ENCODE measurements at places on chromosomes 16 and 17.

- peak; percentile 64 for DNase-seq
These were observed 5.0 kb upstream of the ADGRG1 start for GRCh38 chr16:57623251-57624043.

DNA sequence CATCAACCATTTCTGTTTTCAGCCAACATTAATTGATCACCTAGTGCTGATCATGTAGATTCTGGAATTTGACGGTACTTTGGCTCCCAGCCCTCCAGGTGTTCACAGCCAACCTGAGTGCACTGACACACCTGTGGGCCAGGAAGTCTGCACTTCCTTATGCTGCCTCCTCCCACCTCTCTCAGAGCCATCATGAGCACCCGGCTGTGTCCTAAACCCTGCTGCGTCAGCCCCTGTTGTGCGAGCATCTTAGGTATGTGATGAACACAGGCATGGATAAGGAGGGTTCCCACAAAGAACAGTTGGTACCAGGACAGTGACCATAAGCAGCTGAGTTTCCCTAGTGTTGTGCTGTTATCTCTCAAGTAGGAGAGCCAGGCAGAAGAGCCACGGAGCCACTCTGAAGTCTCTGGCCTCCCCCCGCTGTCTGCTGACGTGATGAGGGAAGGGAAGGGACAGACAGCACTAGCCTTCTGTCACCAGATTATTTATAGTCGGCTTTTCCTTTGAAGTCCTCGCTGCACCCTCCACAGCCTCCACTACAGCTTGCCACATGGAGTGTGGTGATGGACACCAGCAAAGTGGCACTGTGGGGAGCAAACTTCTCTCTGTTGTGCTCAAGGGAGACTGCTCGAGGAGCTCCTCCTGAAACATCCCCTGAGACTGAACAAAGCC, 162.8 kb upstream of the ANKFN1 start:
- DNase-seq = no peak

DNA sequence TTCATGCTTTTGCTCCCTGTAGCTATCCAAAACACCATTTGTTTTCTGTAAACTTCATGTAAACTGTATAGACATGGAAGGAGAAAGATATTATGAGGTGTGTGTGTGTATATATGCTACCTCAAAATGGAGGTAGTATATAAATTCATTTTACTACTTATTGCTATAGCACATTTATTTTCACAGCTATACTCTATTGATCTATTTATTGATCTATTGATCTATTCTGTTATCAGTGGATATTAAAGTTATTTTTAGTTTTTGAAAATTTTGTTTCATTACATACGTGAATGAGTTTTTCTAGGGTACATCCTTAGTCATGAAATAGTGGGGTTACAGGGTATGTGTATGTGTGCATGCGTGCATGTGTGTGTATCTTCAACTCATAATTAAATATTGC, 15.5 kb downstream of the ZNRF1 start:
- DNase-seq = no peak

GRCh38 chr16:56610017-56610608, 1.7 kb downstream of the MT2A start:
- peak; percentile 89 for DNase-seq

DNA sequence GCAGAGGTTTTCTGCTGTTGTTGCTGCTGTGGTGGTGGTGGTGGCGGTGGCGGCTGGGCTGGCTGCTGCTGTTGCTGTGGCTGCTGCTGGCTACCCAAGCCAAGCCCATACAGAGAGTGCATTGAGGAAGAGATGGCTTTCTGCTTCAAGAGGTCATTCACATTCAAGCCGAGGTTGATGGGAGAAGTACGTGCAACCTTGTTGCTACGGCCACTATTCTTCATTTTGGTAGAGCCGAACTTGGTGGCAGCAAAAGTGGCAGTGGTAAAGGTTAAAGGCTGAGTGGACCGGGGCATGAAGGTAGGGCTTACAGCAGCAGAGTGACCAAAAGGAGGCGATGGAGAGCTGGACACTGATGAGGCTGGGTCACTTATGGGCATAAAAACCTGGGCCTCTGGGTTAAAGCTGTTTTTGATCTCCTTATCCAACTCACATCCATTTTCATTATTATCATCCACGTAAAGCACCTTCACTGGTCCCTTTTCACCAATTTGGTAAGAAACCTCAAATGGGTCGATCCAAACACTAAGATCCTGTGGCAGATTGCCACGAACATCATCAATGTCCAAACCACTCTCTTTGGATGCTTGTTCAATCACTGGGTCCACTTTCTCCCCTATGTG, 2.8 kb downstream of the TOB1 start:
- DNase-seq = peak; percentile 43

DNA sequence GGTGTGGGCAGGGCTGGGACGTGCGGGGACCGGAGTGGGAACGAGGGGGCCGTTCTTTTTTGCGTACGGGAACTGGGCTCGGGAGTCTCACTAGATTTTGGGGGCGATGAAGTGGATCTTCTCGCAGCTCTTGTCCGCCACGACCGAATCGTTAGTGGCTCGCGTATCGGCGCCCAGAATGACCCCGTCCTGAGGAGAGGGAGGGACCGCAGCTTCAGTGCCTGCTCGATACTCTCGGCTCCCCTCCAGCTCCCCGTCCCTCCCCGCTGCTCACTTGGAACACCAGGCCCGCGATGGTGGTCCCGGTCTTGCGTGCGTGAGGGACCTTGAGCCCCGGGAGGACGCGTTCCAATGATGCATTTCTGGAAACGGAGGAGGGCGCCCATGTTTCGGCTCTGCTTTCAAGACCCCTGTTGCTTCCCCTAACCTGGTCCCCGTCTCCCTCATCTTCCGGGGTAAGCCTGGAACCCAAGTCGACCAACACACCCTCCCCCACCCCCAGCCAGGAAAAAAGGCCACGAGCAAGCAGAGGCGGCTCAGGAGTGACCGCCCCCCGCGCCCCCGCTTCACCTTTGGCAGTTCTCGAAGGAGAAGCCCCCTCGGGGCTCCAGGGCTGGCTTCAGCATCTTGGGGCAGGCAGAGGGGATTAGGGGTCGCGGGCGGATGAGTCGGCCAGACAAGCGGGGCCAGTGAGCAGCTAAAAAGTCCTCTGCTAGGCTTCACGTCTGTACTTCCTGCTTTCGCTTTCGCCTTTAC, at the start of gene PSMB10:
Gene PSMB10, minus strand, starts transcription at position 727 of the 756 bp plus-strand sequence. Its CDS starts 101 bp downstream, at position 626.
- DNase-seq = peak; percentile 86

DNA sequence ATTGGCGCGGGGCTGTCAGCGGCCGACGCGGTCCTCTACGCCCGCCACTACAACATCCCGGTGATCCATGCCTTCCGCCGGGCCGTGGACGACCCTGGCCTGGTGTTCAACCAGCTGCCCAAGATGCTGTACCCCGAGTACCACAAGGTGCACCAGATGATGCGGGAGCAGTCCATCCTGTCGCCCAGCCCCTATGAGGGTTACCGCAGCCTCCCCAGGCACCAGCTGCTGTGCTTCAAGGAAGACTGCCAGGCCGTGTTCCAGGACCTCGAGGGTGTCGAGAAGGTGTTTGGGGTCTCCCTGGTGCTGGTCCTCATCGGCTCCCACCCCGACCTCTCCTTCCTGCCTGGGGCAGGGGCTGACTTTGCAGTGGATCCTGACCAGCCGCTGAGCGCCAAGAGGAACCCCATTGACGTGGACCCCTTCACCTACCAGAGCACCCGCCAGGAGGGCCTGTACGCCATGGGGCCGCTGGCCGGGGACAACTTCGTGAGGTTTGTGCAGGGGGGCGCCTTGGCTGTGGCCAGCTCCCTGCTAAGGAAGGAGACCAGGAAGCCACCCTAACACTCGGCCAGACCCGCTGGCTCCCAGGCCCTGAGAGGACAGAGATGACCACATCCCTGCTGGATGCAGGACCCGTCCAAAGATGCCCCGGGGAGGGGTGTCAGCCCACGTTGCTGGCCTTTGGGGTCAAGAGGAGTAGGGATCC, 2.4 kb upstream of the NECAB2 start:
- no peak for DNase-seq

GRCh38 chr16:51705142-51705541, 554.1 kb upstream of the SALL1 start:
- no peak for DNase-seq

Measured in EH (cell line).